Upper lobe of right lung (tissue), 1 donor: ENCODE measurements at places on chromosomes 2 and 18.
A peak's percentile ranks its signal among the peaks of the same experiment; 100 is the strongest.

- DNase-seq, result no peak
These were observed 81.0 kb upstream of the STK39 start for GRCh38 chr2:168328421-168328820.

DNA sequence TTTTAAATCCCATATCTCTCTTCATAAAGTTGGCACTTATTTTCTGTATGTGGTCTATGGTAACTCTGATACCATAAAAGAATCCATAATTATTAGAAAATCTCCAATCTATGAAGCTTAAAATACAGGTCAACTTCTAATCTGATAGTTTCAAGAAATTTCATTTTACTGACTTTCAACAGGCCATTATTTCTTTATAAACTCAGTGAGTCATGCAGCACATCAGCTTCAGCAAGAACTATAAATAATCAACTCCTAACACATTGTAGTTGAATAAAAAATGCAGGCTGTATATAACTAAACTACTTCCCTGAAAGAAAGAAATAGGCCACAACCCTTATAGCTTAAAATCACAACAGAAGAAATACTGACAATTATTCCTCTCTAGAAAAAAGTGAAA, 204.3 kb upstream of the CCDC150 start:
- DNase-seq, result no peak

- DNase-seq, result no peak
These were observed 396.2 kb downstream of the ARHGAP15 start for GRCh38 chr2:143525402-143525860.

DNA sequence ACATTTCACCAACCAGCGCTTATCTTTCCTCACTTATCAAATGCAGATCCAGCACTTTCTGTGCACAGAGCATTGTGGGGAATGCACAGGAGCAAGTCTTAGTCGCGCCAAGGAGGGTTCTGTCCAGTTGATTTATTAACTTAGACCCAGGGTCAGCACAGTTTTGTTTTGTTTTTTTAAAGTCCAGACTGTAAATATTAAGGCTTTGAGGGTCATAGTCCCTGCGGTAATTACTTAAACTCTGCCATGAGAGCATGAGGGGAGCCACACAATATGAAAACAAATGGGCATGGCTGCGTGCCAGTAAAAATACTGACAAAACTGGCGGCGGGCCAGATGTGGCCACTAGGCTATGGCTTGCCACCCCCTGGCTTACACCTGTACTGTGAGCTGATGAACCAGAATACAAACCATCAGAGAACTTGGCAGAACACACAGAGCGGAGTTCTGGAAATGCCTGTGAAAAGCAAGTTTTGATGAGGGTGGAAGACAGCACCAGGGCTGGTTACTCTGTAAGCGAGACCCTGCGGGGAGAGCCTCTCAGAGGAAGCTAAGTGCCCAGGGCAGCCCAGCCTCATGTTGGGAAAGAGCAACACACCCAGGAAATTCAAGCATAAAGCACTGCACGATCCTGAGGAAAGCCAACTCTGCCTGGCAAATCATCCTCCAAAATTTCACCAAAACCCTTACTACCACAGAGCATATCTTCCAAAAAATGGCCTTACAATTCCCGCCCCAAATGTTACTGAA, 43.6 kb downstream of the L3MBTL4 start:
- peak; percentile 74 for DNase-seq

DNA sequence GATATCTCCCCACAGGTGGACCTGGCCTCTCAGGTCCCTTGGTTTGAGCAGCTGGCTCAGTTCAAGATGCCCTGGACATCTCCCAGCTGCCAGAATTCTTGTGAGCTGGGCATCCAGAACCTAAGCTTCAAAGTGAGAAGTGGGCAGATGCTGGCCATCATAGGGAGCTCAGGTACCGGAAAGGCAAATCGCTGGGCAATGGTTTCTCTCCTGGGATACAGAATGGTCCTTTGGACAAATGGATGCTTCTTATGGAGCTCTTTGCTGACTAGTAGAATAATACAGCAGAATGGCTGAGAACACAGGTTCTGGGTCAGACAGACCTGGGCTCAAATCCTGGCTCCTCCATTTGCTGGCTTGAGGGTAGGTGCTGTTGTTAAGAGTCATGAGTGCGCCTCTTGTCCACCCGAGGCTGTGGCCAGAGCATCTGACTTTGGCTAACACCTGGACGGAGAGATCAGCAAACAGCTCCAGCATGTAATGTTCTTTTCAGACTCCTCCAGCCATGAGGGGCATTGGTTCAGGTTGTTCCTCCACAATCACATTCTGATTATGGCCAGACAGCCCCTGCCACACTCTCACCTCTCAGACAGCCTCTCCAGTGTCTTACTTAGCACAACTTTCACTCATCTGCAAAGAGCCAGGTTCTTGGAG, 7.5 kb downstream of the ABCG8 start:
- no peak for DNase-seq

DNA sequence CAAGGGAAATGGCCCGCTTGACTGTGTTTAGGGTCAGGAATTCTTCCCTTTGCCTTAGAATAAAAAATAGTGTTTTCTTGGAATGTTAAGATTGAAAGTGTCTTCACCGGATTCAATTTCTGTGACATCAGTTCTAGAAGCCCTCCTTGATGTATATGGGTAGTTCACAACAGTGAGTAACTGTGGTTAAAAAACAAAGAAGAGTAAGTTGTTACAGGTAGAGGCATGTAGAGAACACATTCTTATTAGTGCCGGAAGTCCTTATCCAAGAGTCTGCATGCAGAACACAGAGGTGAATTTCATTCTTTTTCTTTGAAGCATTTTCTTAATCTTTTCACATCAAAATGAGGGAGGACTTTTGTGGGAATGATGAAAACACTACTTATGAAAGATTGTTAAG, 105.5 kb downstream of the FMNL2 start:
- DNase-seq, result no peak

DNA sequence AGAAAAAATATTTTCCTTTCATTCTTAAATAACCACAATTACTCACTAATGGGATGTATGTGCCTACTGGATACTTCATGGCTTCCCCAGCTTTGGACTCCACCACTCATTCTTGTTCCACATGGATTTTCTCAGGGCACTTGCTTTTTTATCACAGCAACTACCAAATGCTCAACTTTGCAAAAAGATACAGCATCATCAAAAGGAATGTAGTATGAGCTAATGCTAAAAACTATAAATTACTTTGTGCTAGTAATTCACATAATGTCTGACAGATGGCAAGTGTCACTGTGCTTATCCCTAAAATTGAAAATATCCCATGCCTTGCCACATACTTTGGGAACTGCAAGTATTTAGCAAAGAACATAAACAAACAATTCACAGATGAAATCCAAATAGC, 130.4 kb upstream of the ZFP36L2 start:
- no peak for DNase-seq

DNA sequence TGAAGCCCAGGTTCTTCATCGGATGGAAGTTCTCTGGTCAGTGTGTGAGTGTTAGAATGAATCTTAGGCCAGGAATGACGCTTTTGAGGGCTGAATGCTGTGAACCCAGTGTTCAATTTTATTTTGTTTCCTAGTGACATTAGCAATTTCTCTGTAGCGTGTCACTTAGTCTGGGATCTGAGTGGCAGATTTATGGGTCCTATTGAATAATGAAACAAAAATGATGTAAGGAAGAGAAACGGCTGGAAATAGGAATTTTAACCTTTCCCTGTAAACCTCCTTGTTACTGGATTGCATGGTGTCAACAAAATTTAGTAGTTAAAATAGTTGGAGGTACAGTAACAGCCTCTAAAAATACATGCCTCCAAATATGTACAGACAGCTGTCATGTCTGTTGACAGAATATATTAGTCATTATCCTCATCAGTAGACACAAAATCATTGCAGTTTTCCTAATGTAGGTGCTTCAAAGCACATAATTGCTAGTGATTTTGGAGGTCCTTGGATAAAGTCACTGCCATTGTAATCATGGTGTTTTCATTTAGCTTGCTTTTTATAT, 223.8 kb upstream of the SPRED2 start:
- no peak for DNase-seq

DNA sequence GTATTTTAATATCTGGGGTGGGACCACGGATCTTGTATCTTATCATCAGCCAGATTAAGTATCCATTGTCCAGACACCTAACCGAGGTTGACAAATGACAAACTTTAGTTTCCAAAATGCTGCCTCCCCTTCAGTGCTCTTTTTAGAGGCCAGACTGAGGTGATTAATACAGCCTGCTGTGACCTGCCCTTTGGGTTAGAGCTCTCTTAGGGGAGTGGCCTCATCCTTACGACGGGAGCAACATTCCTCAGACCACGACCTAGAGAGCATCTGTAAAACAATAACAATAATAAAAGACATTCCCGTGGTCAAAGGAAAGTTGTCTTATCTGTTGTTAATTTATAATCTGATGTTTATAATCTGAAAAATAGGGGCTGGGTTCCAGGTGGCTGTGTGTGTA, 405.3 kb downstream of the LPIN1 start:
- DNase-seq, result no peak

- no peak for DNase-seq
These were observed 101.2 kb downstream of the NEB start for GRCh38 chr2:151632993-151633565.

DNA sequence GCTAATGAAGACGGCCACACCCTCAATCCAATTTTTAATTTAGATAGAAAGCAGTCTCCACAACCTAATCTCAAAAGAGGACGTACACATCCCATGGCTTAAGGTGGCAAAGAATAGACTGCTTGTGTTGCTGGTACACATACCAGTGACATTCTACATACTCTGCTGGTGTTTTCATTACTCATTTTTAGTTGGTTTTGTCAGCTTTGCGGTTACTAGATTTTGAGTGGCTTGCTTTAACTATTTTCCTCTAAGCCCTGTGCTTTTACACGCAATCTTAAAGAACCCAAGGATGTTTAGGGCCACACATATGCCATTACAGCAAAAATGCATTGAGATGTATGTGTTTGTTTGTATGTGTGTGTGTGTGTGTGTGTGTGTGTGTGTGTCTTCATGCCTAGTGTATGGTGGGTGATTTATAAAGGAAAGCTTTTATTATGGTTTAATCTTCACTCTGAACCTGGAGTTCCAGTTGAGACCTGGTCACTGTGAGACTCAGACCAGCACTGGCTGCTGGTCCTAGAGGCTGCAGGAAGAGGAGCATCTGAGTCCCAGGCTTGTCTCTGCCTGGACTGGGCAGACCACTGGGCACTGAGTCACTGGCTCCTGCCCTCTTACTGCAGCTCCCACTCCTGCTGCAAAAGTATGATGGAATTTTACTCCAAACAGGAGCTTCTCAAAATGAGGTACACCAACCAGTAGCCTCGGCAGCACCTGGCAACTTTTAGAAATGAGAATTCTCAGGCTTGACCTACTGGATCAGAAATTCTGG, 415.9 kb downstream of the NBAS start:
- no peak for DNase-seq

GRCh38 chr2:112666761-112667122, 21.0 kb downstream of the SLC20A1 start:
- no peak for DNase-seq

DNA sequence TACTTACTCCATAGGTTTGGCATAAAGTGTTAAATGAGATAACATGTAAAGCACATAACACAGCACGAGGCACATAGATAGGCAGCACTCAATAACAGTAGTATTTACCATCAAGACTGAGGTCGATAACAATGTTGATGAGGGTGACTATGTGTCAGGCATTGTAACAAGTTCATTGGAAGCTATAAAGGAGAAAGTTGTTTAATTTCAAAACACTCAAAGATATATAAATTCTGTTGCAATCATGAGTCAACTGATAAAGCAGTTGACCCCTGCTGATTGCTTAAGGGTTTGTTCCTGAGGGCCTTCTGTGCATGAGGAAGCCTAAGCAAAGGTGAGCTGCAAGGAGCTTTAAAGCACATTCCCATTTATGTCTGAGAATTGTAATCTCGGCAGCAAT, 760.5 kb downstream of the SATB2 start:
- DNase-seq, result no peak

DNA sequence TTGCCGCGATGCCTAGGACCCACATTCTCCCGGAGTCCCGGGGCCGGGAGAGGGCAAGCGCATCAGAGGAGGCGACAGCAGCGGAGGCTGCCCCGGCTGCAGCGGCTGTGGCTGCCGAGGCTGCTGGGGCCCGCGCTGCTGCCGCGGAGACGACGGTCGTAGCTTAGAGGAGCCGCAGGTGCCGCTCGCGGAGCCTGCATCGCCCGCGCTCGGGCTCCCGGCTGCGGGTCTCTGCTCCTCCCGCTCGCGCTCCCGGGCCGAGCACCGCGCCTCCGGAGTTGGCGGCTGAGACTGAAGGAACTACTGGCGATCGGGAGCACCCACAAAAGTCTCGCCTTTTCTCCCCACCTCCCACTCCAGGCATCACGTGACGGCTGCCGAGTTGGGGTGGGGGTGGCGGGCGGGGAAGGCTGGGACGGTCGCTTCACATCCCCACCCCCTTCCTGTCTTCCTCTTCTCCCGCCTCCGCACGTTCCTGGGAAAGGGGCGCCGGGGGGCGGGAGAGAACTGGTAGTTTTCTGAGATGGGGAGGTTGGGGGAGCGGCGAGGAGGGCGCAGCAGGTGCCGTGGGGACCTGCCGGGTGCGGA, at the start of gene LYPD1:
Gene LYPD1 (minus strand): TSS at position 298 of the 588 bp plus-strand sequence. CDS start 273 bp downstream, at position 25.
- peak; percentile 60 for DNase-seq

DNA sequence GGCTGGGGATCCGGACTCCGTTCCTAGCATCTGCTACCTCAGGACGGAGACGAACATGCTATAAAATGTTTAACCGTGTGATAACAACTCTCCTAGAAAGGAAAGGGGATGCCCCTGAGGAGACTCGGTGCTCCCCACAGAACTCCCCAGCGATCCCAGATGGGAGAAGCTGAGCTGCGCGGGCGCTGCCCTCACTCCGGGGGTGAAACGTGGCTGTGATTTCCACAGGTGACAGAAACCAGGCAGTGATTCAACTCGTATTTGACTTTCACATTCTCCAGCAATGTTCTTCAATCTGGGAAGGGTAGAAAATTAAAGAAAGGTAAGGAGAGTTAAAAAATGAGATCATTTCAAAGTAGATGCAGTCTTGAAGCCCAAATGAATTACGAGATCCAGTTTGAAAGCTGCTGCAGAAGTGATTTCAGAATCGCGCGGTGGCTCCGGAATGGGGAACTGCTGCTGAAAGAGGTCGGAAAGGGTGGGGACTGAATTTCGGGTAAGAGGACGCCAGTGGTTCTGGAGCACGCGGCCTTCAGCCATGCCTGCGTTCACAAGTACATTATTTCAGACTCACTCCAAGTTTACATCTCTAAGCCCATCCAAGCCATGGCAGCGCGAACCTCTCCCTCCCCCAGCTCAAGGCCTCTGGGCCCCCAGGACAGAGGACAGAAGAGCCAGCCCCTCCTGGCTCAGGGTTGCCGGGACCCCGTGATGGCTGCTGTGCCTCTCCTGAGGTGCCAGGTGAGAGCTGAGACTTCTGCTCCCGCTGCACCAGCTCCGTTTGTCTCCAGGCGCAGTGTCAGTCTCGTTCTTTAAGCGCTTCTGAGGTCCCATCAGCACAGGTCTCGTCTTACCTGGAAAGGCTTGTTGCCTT, 39.5 kb downstream of the ADNP2 start:
- peak; percentile 68 for DNase-seq

GRCh38 chr2:2642906-2643890, 312.1 kb upstream of the MYT1L start:
- no peak for DNase-seq
